Activated gamma-delta T cell treated with anti-CD3 and anti-CD28 coated beads, Interleukin-2, amount 50 U/mL, for 16 hours (primary cell): ENCODE measurements at places on chromosomes 6 and 20.

DNA sequence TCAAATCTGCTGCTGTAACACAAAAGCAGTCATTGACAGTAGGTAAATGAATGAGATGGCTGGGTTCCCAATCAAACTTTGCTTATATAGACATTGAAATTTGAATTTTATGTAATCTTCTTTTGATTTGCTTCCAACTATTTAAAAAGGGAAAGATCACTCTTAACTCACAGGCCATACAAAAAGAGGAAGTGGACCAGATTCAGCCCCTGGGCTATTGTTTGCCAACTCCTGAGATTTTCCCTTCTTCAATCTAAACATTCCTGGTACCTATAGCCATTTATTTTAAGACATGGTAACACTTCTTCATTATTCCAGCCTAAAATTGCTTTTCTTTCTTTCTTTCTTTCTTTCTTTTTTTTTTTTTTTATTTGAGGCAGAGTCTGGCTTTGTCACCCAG lies 260.6 kb downstream of the TFAP2A start:
- DNase-seq, result no peak

DNA sequence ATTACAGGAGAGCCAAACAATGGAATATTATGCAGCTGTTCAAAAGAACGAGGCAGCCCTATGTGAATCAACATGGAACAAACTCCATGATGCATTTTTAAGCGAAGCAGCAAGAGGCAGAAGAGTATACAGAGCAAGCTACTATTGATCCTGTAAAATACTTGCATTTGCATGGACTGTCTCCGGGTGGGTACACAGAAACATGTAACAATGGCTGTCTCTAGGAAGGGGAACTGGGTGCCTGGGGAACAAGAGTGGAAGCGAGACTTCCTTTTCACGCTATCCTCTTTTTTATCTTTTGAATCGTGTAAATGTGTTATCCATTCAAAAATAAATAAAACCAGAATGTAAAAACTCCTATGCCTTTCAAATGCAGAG lies 93.3 kb upstream of the SIRPA start:
- DNase-seq, result no peak

DNA sequence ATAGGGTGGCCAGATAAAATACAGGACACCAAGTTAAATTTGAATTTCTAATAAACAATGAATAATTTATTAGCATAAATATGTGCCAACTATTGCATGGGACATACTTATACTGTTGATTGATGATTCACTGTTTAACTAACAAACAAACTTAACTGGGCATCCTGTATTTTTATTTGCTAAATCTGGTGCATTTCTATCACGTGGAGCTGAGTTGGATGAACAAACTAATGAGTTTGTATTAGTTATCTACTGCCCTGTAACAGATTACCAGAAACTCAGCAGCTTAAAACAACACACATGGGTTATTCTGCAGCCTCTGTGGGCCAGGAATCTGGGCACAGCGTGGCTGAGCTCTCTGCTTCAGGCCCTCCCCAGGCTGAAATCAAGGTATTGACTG lies 28.2 kb upstream of the PMEPA1 start:
- DNase-seq, result no peak

DNA sequence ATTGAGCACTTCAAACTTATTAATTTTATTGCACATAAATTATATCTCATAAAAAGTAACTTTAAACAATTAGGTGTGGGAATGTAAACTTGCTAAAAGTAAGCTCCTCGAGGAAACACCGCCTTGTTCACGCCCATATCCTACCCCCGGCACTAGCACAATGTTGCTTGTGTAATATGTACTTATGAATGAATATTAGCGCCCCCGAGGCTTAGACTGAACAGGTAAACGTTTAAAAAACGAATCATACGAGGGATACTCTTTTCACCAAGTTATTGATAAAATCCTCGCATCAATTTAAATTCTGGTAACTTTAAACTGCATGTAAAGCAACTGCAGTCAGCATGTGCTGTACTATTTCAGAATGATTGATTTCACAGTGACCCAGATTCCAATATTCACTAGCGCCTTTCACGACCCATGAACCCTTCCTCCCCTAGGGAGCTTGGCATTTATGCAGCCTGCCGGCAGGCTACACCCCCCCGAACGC lies 637 bp downstream of the TFB1M start:
- DNase-seq, result no peak

DNA sequence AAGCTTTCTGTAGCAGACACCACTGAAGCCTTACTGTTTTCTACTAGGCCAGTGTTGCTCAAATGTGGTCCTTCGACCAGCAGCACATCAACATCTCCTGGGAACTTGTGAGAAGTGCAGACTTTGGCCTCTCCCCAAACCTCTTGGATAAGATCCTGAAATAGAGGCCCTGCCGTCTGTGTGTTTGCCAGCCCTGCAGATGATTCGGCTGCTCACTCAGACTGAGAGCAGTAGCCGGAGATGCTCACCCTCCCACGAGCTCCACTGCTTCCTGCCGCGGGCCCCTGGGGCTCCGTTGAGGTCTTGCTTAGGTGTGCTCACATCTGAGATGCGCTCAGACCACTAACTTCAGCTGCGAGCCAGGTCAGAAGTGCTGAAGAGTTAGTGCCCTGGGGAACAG lies 129.5 kb upstream of the SSTR4 start:
- no peak for DNase-seq

DNA sequence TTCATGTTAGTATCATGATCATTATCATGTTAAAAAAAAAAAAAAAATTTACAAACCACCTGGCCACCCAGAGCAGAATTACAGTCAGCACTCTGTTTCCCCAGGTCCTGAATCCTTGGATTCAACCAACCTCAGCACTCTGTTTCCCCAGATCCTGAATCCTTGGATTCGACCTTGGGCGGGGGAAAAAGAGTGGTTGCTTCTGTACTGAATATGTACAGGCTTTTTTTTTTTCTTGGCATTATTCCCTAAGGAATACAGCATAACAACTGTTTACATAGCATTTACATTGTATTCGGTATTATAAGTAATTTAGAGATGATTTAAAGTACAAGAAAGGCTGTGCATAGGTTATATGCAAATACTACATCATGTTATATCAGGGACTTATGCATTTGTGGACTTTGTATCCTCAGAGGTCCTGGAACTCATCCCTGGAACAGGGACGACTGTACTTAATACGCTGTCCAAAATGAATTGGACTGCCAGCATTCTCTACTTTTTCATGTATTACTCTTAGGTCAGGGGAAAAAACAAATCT lies 31.2 kb downstream of the GCNT2 start:
- no peak for DNase-seq

- no peak for DNase-seq
These were observed 208.0 kb upstream of the PRND start for GRCh38 chr20:4513720-4514119.

DNA sequence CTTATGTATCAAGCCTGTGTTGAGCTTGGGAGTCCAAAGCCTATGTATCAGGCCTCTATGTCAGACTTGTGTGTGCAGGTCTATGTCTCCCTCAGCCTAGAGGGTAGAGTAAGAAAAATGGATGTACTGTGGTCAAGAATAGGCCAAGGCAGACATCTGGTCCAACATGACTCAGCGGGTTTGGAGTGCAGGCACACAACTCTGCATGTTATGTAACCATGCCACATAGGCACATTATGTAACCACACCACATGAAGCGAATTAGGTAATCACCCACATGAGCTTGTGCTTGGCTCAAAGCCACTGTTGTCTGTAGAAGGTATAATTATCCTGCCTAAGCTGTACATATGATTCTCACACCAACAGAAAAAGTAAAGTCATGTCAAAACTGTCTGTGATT lies 1190.5 kb upstream of the EYS start:
- no peak for DNase-seq
